ENCODE measurements at places on chromosomes 1 and 21. TPM values are rescaled to one million over a fixed set of nuclear protein-coding genes. Genes with fewer than 3 reads are reported as not detected.

TESK2 gene
- 1.3 TPM for total RNA-seq

GRCh38 chr1:89260042-89260441 is 12.6 kb downstream of the GBP5 start:
- no peaks in the 10 kb centered on the region for H3K4me1 ChIP-seq
- no peak for DNase-seq
- no peak overlapping the region for H3K4me3 ChIP-seq
- peaks cover 4% of the 10 kb centered on the region for H3K27me3 ChIP-seq
- H3K36me3 ChIP-seq, result no peaks in the 10 kb centered on the region

TAL1 gene
- not detected for total RNA-seq

RO60 gene
- 89.7 TPM for total RNA-seq

DNA sequence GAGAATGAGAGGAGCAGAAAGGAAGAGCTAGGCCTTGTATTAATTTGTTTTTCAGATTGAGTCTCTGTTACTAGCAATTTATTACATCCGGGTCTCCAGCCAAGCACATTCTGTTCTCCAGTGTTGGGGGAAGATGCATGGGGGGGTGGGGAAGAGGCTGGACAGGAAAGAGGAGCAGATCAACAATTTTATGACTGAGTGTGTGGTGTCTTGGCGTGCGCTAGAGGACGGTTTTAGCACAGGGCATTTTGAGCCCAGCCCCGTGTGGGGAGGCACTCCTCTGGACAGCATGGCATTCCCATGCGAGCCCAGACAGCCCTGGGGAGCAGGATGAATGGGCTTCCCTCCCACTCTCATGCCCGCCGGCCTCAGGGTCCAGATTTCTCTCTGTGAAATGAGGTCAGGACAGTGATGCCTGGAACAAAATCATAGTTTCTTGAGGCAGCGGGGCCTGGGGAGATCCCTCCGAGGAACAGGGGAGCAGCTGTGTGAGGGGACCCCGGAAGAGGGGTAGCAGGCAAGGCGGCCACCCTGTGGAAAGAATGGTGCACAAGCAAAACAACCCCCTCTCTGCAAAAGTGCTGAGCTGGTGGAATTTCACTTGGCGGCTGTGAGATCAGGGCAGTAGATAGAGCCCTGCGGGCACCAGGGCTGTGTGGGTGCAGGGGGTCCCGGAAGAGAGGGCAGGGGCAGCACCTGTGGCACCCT is 16.3 kb downstream of the SOX13 start:
- H3K36me3 ChIP-seq, result no peaks in the 10 kb centered on the region
- H3K27ac ChIP-seq, result peak overlapping the region; percentile 38
- no peaks in the 10 kb centered on the region for H3K27me3 ChIP-seq
- peaks cover 10% of the 10 kb centered on the region for H3K4me1 ChIP-seq
- no peak overlapping the region for H3K4me3 ChIP-seq

Measured in chondrocyte (in vitro differentiated cells).